Common myeloid progenitor, CD34-positive (primary cell): ENCODE measurements at places on chromosomes 2 and 18.

- DNase-seq, result no peak
Measured at GRCh38 chr2:41994233-41994637, 53.6 kb upstream of the PKDCC start.

- DNase-seq, result no peak
Measured at GRCh38 chr18:58829263-58829662, 35.4 kb upstream of the ZNF532 start.

DNA sequence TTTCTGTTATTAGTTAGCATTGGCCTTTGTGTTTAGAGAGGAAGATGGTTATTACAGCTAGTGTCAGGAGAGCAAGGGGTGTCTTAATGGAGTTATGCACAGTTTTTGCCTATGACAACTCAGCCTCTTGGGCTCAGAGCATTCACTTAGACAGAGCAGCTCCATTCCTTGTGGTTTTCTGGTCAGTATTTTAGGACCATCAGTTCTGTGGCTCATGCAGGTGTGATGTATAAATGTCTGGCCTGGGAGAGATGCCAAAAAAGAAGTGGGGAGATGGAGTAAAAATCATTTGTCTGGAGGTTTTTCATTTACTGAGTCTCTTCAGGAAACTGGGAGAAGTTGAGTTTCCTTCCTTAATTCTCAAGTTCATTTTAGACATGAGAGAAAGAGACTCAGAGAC is 79.7 kb downstream of the PRKCE start:
- peak; percentile 75 for DNase-seq

DNA sequence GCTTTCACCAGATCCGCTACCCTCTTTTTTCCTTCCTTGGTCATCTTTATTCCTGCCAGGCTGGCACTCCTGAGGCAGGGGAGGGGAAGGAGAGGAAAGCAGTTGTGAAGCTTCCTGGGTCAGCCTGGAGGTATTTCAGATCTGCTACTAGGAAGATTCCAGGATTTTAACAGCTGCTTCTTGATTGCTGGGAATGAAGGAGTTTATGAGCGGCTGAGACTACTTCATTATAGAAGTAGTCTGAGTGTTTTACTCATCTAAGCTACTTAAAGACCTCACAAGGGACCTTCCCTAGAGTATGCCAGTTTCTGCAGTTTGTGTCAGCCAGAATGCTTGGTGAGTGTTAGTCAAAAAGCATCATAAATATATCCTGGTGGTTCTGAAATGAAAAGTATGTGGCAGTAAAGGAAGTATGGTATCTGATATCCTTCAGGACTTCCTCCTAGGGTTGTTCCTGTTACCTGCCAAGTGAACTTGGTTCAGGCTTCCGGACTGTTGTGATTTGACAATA is 1.9 kb downstream of the TANC1 start:
- DNase-seq, result peak; percentile 71

DNA sequence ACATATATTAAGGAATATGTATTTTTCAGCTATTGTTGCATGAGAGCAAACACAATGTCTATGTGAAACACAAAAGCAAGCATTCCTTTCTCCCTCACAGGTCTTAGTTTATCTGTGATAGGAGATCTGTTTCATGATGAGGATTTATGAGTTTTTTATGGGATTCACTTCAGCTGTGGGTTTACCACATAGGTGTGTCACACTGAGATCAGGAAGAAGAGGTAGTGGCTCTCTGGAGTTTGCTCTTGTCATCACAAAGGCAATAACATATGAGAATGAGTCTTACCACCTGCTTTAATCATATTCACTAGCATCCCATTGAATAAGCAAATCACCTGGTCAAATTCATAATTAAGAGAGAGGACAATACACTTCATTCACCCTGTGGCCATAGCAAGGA is 960.3 kb upstream of the SLC39A10 start:
- DNase-seq, result no peak

- no peak for DNase-seq
Measured at GRCh38 chr2:225381609-225382008, 17.9 kb upstream of the NYAP2 start.

DNA sequence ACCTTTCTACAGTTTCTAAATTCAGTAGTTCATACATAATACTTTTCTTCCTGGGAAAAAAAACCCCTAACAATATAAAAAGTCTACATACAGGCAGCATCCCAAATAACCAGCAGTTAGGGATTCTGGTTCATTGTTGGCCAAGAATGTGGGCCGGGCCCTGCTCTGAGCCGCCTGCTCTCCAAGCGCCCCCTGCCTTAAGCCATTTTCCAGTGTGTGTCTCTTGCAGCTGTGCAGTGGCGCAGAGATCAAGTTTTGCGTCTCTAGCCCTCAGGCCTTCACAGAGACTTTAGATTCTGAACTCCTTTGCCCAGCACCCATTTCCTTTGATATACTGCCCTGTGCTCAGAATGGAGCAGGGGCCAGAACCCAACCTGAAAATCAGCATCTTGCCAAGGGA is 32.9 kb downstream of the RMC1 start:
- DNase-seq, result no peak

DNA sequence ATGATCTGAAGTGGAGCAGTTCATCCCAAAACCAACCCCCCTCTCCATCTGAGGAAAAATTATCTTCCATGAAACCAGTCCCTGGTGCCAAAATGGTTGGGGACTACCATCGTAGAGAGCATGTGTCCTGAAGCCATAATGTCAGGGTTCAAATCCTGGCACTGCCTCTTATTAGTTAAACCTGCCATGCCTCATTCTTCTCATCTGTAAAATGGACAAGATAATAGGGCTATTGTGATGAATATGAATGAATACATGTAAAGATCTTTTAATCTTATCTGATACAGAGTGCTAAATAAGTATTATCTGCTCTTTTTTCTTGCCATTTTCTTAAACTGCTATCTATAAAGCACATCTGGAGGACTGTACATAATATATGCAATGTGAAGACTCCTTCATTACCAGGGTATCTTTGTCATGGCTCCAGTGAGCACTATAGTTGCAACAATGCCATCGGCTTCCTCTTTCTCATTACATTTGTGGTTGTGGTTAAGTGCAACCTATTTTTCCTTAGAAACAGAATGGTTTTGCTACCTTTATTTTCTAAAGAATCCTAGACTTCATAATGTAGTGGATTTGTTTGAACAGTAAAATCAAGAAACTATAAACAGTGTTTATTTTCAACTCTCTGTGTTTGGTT is 27.0 kb downstream of the MFSD6 start:
- DNase-seq, result peak; percentile 83

DNA sequence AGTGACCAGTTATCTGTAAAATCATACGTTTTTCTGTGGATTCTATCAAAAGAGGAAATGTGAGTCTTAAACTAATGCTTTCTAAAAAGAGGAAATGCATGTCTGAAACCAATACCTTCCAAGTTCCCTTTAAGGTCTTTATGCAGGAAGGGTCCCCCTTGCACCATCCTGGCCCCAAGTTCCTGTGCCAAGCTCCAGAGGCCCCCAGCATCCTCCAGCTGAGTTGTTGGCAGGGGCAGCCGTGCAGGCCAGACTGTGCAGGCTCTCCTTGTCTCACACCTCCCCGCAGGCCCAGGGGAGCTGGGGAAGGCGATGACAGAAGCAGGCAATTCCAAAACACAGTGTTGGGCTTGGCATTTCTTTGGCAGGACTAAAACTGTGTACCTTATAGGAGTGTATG is 39.2 kb downstream of the DPYSL5 start:
- peak; percentile 83 for DNase-seq

DNA sequence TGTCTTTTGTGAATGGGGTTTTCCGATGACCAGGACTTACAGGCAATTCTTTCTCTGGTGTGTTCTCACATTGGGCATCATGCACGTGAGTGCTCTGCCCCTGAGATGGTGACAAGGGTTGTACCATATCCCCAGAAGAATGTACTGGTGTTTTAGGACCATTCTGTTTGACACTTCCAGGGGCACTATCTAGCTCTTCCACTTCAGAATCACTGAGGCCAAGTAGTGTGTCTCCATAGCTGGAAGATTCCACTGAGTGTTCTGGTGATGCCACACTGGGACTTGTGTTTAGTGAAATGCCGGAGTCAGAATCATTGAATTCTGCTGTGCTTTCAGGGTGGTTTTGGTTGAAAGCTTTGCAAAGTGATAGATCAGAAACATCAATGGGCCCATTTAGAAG is 18.7 kb downstream of the HNRNPA3 start:
- DNase-seq, result no peak

DNA sequence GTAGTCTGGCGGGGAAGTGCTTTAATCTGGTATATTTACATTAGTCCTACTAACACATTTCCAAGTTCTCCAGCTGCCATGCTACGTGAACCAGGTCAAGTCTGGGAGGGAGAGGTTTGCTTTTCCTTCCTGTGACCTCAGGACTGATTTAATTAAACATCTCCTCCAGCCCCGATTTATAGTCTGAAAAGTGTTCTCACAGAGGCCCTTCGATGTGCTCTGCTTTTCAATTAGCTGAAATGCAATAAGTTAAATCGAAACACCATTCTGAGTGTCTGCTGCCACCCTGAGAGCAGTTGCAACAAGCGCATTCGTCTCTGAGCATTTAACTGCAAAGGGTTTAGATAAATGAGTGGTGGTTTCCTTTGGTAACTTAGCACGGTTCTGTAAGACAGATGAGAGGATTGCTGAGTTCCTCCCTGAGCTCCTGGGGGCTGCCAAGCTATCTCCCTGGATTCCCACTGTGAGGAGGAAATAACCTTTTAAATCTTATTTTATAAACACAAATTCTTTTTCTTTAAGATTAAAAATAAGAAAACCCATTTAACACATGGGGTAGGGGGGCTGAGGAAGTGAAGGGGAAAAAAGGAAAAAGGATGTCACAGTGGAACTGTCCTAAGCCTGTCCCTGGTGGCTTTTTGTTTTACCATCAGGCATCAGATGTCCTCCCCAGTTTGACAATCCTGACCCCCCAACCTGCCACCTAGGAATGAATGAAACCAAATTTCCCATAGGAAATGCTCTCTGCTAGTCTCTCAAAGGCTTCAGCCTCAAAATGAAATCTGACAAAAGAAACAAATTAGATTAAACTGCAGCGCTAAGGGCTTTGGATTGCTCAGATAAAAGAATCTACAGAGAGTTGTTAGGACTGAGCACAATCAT is 56.5 kb upstream of the CREB1 start:
- peak; percentile 70 for DNase-seq

GRCh38 chr2:86621280-86621943 is 2.3 kb downstream of the RNF103 start:
- peak; percentile 31 for DNase-seq

GRCh38 chr2:207200136-207200535 is 34.4 kb upstream of the KLF7 start:
- DNase-seq, result no peak

GRCh38 chr2:234254783-234255521 is 204.4 kb downstream of the SPP2 start:
- no peak for DNase-seq

- no peak for DNase-seq
Measured at GRCh38 chr18:65352186-65352585, 398.6 kb upstream of the CDH7 start.

GRCh38 chr2:6771634-6772611 is 93.8 kb downstream of the CMPK2 start:
- DNase-seq, result no peak

GRCh38 chr18:67705748-67706147 is 189.2 kb upstream of the DSEL start:
- DNase-seq, result no peak

GRCh38 chr2:206201075-206201848 is 41.6 kb downstream of the EEF1B2 start:
- no peak for DNase-seq

DNA sequence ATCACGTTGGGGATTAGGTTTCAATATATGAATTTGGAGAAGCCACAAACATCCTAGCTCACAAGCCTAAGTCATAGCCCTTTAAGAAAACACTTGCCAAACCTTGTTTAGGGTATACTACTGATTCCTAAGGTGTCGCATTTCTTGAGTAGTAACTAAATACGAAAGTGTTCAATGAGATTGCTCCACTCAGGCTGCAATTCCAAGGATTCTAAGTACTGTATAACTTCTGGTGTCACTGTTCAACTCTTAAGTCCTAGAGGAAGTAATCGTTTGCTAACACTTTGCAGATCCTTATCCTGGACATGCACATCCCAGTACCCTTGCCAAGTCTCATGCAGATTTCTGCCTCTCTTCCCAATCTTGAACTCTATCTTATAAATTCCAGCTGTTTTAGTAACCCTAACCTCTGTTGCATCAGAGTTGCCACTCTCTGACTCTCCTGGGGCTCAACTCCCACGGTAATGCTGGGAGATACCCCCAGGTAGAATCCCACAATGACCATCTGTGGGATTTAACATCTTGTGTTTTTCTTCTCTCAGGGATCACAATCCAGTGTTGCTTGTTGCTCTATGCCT is 122.4 kb downstream of the HIBCH start:
- DNase-seq, result no peak

DNA sequence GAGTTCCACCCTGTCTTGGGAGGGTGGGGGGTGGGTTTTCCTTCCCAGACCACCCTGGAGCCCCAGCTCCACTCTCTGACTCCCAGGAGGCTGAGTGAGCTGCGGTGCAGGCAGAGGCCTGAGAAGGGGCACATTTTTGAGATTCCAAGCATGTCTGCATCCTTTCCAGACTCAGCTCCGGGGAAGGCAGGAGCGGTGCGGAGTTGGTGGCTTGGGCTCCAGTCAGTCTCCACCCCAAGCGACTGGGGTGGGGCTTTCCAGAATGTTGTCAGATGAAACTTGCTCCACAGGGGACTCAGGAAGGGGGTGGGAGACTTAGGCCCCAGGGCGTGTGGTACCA is 44.2 kb upstream of the HS6ST1 start:
- DNase-seq, result no peak

GRCh38 chr18:58520969-58521368 is 107.9 kb downstream of the ALPK2 start:
- no peak for DNase-seq

DNA sequence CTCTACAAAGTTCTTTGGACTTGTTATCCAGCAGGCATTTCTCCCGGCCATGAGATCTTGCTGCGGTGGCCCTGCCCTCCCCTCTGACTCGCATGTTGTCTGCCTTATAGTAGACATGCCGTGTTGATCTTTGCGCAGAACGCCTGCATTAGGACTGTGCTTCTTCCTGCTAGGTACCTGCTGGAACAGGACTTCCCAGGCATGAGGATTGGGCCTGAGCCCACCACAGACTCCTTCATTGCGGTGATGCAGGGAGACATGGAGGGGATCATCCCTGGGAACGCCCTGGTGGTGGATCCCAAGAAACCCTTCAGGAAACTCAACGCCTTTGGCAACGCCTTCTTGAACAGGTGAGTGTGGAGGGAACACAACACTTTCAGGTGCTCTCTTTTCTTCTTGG is 10.1 kb downstream of the EHD3 start:
- DNase-seq, result no peak

GRCh38 chr2:7809640-7810039 is 872.2 kb upstream of the ID2 start:
- DNase-seq, result no peak

GRCh38 chr2:220855296-220855695 is 716.8 kb downstream of the EPHA4 start:
- DNase-seq, result no peak
